ENCODE measurements at places on chromosomes 13 and 19.
A peak's percentile ranks its signal among the peaks of the same experiment; 100 is the strongest.

DNA sequence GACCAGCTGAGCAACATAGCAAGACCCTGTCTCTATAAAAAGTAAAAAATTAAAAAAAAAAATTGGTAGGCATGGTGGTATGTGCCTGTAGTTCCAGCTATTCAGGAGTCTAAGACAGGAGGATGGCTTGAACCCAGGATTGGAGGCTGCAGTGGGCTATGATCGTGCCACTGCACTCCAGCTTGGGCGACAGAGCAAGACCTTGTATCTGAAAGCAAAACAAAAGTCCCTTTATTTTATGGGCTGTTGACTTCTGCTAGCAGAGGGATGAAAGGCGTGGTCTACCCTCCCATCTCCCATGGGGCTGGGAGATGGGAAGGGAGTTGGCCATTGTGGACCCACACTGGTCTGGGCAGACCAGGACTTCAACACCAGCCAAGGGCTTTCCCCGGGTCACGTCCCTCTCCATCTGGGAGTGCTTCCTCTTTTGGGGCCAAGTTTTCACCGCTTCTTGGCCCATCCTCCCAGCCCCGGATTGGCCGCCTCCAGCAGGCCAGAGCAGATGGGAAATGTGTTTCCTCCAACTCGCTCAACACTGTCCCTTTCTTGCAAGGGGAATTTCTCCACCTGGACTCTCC, 2.2 kb upstream of the TNFSF9 start:
- peak; percentile 75 for DNase-seq

- no peak for DNase-seq
Observed at GRCh38 chr19:31392464-31392863, 43.2 kb upstream of the TSHZ3 start.

DNA sequence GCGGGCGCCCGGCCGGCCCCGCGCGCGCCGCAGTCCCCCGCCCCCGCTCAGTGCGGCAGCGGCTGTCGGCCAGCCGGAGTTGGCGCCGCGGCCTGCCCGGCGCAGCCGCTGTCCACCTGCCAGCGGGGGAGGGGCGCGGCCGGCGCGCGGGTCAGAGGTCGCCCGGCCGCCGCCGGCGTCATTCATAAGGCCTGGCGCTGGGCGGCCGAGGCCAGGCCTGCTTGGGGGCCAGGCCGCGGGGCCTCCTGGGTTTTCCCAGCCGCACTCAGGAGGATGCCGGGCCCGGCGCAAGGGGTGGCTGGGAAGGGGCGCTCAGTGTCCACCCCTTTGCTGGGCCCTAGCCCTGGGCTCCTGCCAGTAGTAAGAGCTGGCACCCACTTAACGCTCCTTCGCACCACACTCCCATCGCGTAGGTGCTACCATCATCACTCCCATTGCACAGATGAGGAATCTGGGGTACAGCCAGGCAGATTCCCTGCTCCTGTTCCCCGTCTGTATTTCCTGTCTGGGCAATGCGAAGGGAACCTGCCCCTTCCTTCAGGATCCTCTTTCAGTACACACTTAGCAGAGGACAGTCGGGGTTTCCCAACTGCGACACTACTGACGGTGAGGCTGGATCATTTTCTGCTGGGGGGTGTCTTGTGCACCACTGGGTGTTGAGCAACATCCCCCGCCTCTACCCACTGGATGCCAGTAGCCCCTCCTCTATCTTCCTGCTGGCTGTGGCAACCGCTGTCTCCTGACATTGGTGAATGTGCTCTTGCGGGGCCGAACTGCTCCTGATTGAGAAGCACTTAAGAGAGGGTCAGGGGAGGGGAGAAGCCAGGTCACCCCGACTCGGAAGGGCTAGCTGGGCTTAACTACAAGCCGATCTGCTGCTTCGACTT, 846 bp upstream of the PRKACA start:
- DNase-seq, result peak; percentile 50

DNA sequence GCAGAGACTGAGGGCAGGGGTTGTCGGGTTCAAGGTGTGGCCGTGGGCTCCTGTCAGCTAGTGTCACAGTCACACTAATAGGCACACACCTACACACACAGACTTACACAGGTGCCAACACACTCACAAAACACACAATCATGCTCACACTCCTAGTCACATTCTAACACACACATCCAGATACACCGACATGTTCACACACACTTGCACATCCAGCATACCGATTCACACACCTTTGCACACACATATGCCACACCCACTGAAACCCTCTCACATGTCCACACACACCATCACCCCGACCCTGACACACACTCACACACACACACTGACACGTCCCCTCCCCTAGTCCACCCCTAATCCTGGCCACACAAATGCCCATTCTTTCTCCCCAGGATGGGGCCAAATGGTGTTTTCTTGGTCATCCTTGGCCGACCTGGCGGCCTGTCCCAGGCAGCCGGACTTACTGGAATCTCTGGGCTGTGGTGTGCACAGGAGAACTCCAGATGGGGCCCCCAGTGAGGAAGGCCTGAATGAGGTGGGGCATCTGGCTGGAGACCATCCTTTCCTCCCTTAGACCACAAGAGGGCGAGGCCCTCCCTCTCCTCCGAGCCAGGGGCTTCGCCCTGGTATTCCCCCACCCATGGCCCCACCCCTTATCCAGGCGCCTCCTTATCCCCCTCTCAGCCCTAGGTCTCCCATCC, 19.1 kb upstream of the PNMA8B start:
- peak; percentile 37 for DNase-seq

- DNase-seq, result no peak
Observed at GRCh38 chr13:33186861-33187291, 98.7 kb downstream of the STARD13 start.

GRCh38 chr19:14185158-14185557, 20.8 kb downstream of the ADGRL1 start:
- DNase-seq, result no peak

- DNase-seq, result no peak
Observed at GRCh38 chr13:18952225-18953016, 229.2 kb downstream of the TUBA3C start.

DNA sequence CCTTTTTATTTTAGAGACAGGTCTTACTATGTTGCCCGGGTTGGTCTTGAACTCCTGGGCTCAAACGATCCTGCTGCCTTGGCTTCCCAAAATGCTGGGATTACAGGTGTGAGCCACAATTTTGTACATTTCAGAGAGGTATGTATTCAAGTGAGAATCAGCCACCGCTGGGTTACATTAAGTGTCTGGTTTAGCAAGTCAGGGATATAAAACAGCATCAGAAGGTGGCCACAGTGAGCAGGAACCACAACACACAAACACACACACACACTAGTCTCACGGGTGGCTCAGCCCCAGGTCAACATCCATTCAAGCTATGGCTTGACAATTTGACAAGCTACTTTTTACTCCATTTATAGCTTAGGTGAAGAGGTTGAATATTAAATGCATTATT, 20.2 kb downstream of the KLK5 start:
- DNase-seq, result no peak

DNA sequence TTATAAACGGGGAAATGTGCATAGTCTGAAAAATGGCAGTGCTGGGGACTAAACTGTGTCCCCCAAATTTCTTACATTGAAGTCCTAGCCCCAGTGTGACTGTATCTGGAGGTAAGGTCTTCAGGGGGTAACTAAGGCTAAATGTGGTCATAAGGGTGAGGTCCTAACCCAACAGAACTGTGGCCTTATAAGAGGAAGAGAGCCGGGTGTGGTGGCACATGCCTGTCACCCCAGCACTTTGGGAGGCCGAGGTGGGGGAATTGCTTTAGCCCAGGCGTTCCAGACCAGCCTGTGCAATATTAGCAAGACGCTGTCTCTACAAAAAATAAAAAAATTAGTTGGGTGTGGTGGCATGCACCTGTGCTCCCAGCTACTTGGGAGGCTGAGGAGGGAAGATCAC, 17.8 kb downstream of the PROZ start:
- no peak for DNase-seq

GRCh38 chr19:14525729-14526128, 3.7 kb upstream of the TECR start:
- no peak for DNase-seq

- DNase-seq, result no peak
Observed at GRCh38 chr13:75147946-75148345, 334.0 kb downstream of the TBC1D4 start.
